Kasumi-1 (cell line): ENCODE measurements at places on chromosomes 7 and 10.

DNA sequence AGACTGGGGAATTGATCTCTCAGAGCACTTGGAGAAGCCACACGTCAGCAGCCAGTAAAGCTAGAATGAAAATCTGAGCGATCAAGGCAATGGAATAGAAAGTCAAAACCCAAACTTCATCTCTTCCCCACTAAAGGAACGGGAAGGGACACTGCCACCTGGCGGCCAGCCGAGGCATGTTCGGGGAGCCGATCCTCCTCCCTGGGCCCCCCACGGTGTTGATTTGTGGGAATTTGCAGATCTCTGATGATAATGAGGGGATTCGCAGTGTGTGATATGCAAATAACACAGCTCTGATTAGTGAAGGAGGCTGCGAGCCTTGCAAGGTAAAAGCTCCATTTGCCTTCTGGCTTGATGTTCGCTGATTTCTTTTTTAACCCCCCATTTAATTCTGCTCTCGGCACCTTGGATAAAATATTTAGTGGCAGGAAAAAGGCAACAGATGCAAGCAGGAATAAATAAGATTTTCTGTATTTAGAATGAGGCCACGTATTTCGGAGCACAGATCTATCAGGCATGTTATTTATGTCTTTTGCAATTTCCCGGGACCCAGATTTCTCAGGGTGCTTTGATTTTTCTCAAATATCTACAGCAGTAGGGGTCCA lies 258.6 kb downstream of the PAXIP1 start:
- peak; percentile 31 for DNase-seq

DNA sequence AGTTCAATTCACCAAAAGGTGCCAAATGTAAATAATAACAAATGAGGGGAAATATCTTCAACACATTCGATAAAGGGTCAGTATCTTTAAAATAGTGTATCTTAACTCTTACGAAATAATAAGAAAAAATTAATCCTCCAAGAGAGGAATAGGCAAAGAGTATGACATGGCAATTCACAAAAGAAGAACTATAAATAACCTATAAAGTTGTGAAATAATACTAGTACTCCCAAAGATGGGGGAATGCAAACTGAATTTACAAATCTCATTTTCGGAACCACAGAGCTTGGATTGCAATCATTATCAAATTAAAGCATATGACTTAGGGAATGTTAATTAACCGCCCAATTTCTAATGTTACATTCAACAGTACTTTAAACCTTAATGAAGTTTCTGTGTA lies 78.2 kb upstream of the TARP start:
- DNase-seq, result no peak

DNA sequence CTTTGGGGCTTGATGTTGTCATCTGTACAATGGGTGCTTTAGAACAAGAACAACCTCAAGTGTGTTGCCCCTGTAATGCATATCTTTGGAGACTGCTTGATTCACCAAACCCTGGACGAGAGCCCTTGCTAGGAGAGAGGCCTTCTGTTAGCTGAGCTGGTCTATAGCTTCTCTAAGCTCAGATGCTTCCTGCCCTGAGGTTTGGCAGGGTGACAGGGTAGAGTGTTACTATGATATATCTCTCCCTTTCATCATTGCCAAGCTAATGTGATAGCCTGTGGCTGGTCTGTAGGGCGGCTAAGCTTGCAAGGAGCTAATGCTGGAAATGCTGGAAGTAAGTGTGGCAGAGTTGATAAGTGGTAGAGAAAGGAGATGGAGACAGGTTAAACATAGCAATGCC lies 364.1 kb downstream of the RPS24 start:
- DNase-seq, result peak; percentile 99

DNA sequence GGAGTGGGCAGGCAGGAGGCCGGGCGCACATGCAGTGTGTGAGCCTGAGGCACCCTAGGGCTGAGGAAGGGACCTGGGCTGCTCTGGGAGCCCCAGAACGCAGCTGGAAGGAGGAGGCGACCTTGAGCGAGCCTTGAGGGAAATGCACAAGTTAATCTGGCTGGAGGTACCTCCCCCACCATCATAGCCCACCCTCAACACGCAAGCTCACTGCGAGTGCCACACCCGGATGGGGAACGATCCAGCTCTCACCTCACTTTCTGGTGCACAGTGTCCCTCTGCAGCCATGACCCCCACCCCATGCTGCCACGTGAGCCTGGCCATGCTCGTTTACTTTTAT lies 162.4 kb upstream of the PPP2R2D start:
- DNase-seq, result no peak
